AG04450 (cell line): ENCODE measurements at places on chromosomes 4 and X.
A peak's percentile ranks its signal among the peaks of the same experiment; 100 is the strongest.

- peak; percentile 7 for DNase-seq
Observed at GRCh38 chrX:24341795-24342194, 18.6 kb upstream of the SUPT20HL1 start.

DNA sequence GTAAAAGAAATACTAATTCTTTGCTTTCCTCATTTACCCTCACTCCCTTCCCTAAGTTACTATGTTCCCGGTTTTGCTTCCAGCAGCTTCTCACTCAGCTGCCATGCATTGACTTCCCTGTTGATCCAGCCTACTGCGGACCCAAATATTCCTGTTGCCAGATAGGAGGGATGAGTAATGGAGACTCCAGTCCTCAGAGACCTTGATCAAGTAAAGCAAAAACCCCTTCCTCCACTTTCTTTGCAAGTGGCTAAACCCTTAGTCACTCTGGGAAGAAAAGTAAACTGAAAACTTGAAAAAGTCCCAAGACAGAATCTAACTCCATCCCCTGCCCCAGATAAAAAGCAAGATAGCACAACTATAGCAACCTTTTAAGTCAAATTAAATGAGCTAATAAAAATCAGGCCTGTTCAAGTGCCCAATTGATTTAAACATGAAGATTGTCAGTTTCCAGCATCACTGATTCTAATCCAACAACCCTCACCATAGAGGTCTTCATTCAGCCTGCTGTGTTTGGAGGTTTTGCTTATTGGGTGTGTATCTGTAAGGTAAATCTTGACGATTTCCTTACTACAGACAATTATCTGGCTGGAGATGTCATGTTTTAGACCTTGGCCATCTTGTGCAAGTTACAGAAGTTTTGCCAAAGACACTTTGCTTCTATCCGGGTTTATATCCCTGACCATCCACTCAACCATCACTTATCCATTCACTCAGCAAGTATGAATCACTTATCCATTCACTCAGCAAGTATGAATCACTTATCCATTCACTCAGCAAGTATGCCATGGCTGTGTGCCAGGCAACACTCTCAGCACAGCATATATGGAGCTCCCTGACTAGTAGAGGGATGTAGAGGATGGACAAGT is 17.6 kb downstream of the FGFBP1 start:
- peak; percentile 95 for DNase-seq

- no peak for DNase-seq
Observed at GRCh38 chr4:159526172-159526571, 423.3 kb downstream of the RAPGEF2 start.

- DNase-seq: no peak
Observed at GRCh38 chrX:15616531-15616930, 15.8 kb upstream of the ACE2 start.

GRCh38 chr4:145847764-145848163 is 90.9 kb downstream of the ZNF827 start:
- no peak for DNase-seq

GRCh38 chrX:78517124-78517523 is 142.0 kb downstream of the RTL3 start:
- no peak for DNase-seq

GRCh38 chr4:81960961-81961360 is 412.8 kb downstream of the HNRNPD start:
- DNase-seq: no peak

GRCh38 chr4:168188754-168189153 is 96.4 kb downstream of the ANXA10 start:
- no peak for DNase-seq

DNA sequence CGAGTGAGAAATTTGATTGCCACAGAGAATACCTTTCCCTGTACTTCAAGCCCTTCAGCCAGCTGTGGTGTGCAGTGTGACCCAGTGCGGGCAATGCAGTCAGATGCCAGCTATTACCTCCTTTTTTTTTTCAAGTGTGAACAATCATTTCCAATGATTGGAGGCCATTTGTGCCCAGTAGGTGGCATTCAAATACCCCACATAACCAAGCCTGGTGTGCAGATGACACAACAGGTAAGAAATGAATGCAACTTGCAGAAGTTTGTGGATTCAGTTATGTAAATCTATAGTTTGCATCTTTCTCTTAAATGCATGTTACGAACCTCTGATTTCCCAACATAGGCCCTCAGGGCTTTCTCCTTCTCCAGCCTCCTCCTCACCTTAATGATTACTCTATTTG is 98.0 kb downstream of the CLCN4 start:
- no peak for DNase-seq

DNA sequence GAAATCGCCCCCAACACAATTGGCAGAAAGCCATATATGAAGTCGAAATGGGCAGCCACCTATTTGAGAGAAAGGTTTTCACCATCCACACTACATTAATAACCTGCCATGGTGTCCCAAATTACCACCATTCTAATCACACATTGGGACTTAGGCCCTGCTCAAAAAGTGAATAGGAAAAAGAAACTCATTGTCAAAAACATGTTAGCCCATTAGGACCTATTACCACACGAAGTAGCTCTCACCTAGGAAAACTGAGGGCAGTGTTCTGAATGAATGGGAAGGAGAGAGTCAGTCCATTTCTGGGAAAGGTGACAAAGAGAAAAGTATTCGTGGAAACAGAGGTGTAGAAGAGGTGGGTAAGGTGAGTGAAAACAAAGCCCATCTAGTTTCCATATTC is 60.8 kb downstream of the GPC3 start:
- DNase-seq: no peak

GRCh38 chr4:66429276-66429675 is 759.0 kb upstream of the EPHA5 start:
- DNase-seq: no peak

- DNase-seq: no peak
Observed at GRCh38 chrX:13263560-13264251, 56.1 kb downstream of the ATXN3L start.

DNA sequence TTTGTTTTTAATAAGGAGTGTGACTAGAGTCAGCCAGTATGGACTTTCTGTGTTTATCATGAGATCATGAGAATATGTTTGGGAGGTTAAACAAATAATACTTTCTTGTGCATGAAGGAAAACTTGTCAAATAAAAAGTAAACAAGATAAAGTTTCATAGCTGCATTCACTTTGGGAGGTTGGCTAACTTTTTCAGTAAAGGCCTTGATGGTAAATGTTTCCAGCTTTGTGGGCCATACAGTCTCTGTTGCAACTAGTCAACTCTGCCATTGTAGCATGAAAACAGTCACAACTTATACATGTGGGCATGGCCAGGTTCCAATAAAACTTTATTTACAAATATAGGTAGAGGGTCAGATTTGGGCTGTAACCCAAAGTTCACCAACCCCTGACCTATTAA is 150.4 kb downstream of the MID1 start:
- no peak for DNase-seq

DNA sequence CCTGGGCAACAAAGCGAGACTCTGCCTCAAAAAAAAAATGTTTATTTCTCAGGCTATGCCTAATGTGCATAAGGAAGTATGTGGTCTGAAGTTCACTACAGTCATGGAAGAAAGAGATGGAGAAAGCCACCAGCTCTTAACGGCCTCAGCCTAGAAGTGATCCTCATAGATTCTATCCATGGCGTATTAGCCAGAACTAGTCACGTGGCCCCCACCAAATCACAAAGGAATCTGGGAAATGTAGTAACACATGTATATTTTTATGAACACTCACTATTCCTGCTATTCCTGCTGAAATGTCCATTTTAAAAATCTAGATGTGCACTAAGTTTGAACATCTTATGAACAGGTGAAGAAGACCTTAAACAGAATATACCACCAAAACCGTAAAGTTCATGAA is 33.8 kb downstream of the MTTP start:
- DNase-seq: no peak

GRCh38 chr4:120691536-120691935 is 231.0 kb downstream of the PRDM5 start:
- DNase-seq: no peak

- DNase-seq: no peak
Observed at GRCh38 chr4:2866891-2867290, 23.2 kb downstream of the ADD1 start.

DNA sequence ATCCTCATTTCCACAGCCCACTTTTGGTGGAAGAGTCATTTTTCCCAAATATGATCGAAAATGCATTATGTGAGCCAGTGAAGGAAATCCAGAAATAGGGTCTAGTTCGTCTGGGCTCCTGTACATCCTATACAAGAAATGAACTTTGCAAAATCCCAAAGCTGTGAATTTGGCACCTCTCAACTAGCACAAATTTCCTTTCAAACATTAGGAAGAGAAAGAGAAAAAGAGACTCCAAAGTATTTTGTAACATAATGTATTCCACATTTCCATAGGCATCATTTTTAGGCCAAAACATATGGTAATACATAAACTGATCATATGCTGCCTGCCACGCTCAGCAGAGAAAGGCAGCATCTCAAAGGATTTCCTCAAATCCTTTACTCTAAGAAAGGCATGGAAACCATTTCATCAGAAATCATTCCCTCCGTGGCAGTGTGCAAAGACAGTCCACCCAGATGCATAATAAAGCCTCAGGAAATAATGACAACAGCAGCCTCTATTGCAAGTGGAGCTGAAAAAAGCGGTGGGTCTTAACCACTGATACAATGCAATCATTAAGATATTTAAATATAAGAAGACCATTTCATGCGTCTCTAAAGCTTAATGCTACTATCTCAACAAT is 56.8 kb downstream of the ANOS1 start:
- no peak for DNase-seq

DNA sequence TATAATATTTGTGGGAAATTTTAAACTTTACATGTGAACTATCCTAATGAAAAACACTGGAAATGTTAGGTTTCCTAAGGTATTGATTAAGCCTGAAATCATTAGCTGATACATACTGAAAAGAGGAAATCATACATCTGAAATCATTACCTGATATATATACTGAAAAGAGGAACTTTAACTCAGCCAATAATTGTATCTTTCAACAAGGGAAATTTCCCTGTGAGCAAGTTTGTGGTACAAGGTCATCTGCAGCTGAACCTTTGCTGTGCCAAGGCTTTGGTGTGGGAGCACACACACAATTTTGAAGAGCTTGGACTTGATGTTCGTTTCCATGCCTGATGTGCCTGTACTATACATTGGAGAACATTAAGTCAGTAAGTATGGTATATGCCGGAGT is 131.9 kb upstream of the USP9X start:
- no peak for DNase-seq

DNA sequence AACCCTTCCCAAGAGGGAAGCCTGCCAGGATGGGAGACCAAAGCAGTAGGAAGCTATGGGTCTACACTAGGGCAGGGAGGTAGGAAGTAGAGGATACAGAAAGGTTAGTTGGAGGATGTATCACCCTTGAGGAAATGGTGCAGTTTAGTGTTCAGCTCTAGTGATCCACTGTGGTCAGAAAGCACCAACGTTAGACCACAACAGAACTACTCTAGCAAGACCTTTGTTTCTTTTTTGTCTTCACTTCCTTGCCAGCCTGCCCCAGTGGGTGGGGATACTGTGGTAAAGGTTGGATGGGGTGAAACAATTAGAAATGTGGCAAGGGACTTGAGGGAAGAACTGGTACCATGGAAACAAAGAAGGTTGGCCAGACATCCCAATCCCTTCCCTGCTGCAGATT is 83.3 kb downstream of the DDIT4L start:
- no peak for DNase-seq

DNA sequence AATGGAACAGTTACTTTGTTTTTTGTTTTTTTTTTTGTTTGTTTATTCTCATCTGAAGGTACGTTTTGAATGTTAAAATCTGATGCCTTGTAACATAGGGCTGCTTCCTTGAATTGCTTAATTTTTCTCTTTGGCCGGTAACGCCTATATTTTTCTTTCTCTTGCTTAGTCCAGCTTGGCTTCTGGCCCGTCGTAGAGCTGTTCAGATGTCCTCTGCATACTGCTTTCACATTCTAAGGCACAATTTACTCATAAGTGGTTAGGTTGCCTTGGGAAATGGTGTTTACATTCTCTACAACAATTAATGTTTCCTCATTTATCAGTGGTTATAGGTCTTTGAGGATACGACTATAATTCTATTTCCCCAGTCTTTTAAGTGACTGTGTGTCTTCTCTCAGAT is 7.9 kb downstream of the NONO start:
- DNase-seq: no peak
